Renal pelvis (tissue), 12 donors: ENCODE measurements at places on chromosomes 6 and 20. TPM values are rescaled to one million over a fixed set of nuclear protein-coding genes. Genes with fewer than 3 reads are reported as not detected.
A peak's percentile ranks its signal among the peaks of the same experiment; 100 is the strongest.

DNA sequence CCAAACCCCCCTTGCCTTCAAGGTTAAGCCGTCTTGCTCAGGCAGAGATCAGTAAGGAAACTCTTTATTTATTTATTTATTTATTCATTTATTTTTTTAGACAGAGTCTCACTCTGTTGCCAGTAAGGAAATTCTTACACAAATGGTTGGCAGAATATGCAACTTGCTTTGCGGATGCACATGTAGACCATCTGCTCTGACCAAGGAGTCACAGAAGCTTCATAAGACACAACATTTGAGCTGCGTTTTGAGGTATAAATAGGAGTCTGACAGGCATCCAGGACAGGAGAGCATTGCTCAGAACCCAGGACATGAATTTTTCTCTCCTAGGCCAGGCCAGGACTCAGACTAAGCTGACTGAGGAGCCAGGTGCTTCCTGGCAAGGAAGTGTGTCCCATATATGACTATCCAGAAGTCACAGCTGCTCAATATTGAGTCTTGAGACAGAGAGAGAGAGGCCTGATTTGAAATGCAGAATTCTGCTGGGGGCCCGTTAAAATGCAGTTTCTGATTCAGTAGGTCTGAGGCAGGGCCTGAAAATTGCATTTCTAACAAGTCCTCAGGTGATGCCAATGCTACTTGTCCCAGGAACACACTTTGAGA, 43.9 kb downstream of the HLA-A start:
- no peak for DNase-seq

DNA sequence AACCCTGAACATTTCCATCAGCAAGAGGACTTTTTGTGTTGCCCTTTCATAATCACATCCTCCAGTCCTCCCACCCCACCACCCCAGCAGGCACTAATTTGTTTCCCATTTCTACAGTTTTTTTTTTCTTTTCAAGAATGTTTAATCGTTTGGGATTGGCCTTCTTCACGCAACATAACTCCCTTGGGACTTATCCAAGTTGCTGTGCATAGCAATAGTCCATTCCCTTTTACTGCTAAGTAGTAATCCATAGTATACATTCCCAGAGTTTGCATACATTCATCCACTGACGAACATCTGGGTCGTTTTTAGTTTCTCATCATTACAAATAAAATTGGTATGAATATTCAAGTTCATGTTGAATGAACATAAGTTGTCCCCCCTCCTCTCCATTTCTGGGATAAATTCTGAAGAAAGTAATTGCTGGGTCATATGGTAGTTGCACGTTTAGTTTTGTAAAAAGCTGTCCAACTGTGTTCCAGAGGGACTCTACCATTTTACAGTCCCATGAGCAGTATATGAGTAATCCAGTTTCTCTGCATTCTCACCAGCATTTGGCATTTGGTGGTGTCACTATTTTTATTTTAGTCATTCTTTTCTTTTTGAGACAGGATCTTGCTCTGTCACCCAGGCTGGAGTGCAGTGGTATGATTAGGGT, 90.8 kb downstream of the DOK5 start:
- DNase-seq, result no peak

- no peak for DNase-seq
These were observed 828.8 kb upstream of the GJE1 start for GRCh38 chr6:141303907-141304306.

GRCh38 chr6:16228709-16229665, 9.4 kb upstream of the GMPR start:
- DNase-seq, result peak; percentile 42

- peak; percentile 76 for DNase-seq
These were observed 1109.0 kb upstream of the FLRT3 start for GRCh38 chr20:15446373-15446772.

DNA sequence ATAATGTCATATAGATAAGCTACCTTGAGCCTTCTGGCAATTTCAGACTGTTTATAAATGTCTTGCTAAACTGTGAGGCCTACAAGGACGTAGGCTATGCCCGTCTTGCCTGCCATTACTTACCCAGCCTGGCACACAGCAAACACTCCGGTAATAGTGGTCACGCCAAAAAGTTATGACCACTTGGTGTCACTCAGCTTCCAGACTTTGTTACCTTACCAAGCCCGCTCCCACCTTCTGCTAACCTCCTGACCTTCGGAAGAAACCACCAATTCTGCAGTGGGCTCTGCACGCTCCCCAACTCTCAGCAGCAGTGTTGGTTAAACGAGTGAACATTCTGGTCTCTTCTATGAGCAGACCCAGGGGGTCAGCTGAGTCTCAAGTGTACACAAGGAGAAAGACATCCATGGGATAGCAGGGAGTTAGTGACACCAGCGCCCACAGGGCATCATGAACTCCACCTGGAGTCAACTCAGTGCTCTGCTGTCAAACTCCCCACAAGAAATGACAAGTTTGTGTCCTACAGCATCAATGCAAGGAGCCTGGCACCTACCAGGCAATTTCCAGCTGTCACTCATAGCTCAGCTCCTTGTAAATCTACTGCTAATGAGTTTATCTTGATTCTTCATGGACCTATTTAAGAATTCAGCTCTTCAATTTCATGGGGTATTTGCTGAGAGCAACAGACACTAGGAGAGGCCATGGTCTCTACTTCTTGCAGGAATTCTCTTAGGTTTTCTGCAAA, 119.9 kb downstream of the TTLL2 start:
- DNase-seq, result no peak

- DNase-seq, result peak; percentile 56
These were observed 105.5 kb upstream of the MYL9 start for GRCh38 chr20:36435592-36436541.

WFDC10B gene
- polyA plus RNA-seq, result not detected

UFL1 gene
- 41.2 TPM for polyA plus RNA-seq

NKAPL gene
- 2.8 TPM for polyA plus RNA-seq
